ENCODE measurements at places on chromosomes 16 and 17. TPM values are rescaled to one million over a fixed set of nuclear protein-coding genes. Genes with fewer than 3 reads are reported as not detected.
A peak's percentile ranks its signal among the peaks of the same experiment; 100 is the strongest.

Gene HS3ST6
- total RNA-seq, result 1.2 TPM

Gene SLC12A4
- 35.8 TPM for total RNA-seq

Gene KREMEN2
- total RNA-seq, result 1.5 TPM

Gene CCDC144A
- 0.05 TPM for total RNA-seq

DNA sequence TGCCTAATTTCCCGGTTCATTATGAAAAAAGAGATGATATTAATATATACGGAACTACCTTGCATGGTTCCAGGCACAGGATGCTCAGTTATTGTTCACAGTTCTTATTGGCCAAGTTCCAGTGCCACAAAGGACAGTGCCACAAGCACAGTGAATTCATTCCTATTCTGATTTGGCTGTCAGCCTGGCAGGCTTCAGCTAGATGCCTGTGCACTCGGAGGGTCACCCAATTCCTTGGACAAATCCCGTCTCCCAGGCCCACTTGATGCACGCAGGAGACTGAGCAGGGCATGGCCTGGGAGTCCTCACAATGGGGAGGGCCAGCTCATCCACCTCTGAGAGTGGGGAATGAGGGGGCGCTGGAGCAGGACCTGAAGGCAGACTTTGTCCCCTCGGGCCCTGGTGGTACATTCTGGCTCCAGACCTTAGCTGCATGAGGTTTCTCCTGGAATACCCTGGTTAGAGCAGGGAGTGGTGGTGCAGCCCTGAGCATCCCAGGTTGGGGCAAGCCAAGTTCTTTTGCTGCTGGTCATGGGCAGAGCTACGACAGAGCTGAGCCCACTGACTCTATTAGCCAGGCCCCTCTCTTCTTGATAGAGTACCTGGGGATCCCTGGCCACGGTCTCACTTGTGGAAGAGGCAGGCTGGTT, 41.4 kb downstream of the MIS12 start:
- no peak for DNase-seq

GRCh38 chr17:80474231-80474960, 2.0 kb downstream of the NPTX1 start:
- DNase-seq, result peak; percentile 45

DNA sequence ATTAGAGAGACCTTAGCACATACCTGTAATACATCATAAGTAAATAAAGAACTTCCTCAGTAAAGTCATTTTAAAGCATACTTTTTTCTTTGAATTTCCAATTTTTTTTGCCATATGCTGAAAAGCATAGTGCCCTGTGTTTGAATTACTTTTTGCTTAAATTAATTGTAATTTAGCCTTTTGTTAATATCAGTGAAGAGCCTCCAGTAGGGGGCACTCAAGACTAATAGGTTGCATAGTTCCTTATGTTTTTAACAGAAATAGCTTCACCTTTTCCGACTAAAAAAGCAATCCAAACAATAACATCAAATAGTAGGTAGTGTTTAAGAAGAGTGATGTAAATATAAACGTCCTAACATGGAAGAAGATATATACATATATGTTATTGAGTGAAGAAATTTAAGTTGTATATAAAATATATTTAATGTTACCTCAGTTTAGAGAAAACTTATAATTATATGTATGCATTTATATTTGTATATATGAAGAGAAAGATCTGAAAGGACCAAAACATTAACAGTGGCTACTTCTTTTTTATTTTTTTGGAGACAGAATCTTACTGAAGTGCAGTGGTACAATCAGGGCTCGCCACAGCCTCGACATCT, 18.6 kb downstream of the RAD51C start:
- peak; percentile 56 for DNase-seq

GRCh38 chr17:19371259-19372010, 6.9 kb upstream of the MAPK7 start:
- no peak for DNase-seq

DNA sequence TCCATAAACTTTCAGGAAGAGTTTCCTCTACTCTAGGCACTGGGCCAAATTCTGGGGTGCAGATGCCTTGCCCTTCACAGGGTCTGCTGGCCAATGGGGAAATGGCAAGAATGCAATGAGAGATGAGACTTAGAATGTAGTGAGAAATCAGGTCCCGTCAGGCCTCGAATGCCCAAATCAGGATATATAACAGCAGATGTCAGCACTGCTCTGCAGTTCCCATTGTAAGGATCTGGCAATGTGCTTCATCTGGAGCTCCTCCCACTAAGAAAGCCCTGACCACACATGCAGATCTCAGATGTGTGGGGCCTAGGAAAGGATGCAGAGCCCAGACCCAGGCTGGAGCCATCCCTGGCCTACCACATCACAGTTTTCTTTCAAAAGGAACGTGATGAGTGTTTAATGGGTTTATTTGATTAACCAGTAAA, 13.9 kb upstream of the LPCAT2 start:
- DNase-seq, result no peak

DNA sequence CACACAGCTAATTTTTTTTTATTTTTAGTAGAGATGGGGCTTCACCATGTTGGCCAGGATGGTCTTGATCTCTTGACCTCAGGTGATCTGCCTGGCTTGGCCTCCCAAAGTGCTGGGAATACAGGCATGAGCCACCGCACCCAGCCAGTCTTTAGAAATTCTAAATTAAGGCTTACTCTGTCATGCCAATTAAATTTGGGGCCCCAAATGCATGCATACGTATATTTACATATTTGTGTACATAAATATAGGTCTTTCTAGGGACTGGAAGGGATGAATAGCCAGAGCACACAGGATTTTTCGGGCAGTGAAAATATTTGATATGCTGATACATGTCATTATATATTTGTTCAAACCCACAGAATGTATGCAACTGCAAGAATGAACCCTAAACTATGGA, 105.1 kb downstream of the BCAS3 start:
- DNase-seq, result no peak

- DNase-seq, result no peak
Observed at GRCh38 chr17:78957128-78957527, 22.6 kb downstream of the LGALS3BP start.

DNA sequence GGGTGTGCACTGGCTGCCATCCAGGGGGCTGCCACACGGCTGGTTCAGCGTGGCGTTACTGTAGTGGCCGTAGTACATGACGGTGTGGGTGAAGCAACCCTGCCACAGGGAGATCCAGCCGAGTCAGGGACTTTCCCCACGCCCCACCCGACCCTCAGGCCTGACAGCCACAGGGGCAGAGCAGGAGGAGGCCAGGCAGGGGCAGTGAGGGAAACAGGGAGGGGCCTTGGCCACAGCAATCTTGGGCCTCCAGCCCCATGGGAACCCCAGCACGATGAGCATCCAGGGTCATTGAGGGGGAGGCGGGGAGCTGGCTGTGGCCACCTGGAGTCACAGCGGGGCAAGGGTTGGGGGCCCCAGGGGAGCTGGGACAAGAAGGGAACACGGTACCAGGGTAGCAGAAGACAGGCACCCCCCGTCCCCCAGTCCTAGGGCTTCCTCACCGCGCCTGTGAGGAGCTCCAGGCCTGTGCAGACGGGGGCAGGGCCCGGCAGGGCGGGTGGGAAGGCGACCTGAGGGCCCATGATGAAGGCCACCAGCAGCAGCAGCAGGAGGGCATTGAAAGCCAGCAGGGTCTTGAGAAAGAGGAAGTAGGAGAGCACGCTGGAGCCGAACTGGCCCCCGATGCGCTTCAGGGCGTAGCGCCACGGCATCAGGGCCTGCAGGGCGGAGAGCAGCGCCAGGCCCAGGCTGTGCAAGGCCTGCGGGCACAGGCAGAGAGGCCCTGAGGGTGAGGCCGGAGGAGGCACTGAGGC, 4.3 kb downstream of the TMC6 start:
- no peak for DNase-seq

DNA sequence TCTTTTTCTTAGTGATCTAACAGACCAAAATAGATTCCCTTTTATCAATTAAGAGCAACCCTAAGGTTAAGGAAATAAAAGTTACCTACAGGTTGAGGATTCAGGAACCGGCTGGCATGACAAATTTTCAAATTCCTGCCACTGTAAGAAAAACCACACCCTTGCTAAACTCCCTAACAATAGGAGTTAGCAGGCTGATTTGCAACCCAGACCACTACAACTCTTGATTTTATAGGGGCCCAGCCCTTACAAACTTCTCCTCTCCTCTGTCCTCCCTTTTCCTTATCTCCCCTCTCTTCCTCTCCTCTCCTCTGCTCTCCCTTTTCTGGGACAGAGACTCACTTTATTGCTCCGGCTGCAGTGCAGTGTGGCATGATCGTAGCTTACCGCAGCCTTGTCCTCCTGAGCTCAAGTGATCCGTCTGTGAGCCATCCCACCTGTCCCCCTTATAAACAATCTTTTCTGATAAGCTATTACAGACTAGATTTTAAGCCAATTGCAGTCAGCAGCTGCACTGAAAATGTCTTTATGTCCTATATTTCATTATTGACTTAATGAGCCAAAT, 418.9 kb downstream of the CDH8 start:
- DNase-seq, result no peak

DNA sequence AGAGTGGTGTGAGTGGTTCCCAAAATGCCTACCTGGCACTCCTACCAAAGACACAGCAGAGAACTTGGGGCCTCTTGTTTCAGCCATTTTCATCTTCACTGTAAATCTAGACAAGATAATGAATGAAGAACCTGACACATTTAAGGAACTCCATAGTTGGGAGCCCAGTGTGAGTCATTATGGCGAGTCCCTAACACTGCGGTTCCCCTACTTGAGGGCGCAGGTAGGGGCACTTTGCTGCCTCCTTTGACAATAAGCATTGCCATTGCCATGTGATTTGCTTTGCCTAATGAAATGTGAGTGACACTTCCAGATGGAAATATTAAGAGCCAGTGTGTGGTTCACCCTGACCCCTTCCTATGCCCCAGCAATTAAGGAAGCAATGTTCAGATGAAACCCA, 517.6 kb downstream of the MAF start:
- DNase-seq, result no peak

- no peak for DNase-seq
Observed at GRCh38 chr17:41522301-41523224, 3.9 kb upstream of the KRT15 start.

- no peak for DNase-seq
Observed at GRCh38 chr17:70030371-70030770, 44.7 kb upstream of the KCNJ16 start.

DNA sequence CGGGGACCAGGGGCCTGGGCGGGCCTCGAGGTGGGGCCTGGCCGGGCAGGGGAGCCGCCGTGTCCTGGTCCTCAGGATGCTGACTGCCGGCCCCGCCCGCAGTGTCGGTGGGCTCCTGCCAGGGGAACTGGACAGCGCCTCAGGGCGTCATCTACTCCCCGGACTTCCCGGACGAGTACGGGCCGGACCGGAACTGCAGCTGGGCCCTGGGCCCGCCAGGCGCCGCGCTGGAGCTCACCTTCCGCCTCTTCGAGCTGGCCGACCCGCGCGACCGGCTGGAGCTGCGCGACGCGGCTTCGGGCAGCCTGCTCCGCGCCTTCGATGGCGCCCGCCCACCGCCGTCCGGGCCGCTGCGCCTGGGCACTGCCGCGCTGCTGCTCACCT, 2.3 kb upstream of the PAQR4 start:
- no peak for DNase-seq

DNA sequence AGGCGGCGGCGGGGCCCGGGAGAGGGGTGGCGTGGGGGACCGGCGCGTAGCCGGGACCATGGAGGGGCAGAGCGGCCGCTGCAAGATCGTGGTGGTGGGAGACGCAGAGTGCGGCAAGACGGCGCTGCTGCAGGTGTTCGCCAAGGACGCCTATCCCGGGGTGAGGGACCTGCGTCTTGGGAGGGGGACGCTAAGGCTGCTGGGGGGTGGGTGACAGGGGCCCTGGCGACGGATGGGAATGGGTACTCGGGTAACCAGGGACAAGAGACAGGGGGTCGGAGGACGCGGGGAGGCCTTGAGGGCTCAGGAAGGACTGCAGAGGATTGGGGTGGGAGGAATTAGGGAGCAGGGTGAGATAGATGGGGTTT, 243 bp downstream of the RND2 start:
- DNase-seq, result no peak

GRCh38 chr17:1545618-1546017, 17.0 kb downstream of the PITPNA start:
- no peak for DNase-seq

DNA sequence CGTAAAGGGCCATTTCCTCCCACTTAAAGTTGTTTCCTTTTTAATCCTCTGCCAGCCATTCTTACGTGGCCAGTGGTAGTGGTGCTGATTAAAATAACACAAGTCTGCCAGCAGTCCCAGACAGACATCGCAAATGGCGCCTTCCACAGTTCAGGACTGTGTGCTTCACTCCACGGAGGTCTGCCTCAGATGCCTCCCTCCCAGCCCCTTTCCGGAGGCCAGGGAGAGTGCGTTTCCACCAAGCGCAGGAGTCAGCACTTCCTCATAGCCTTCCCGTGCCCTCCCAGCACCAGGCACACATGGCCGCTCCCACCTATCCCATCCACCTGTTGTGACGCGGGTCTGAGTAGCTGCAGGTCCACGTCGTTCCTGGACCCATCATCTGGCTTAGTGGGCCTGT, 205.6 kb downstream of the RPTOR start:
- no peak for DNase-seq

DNA sequence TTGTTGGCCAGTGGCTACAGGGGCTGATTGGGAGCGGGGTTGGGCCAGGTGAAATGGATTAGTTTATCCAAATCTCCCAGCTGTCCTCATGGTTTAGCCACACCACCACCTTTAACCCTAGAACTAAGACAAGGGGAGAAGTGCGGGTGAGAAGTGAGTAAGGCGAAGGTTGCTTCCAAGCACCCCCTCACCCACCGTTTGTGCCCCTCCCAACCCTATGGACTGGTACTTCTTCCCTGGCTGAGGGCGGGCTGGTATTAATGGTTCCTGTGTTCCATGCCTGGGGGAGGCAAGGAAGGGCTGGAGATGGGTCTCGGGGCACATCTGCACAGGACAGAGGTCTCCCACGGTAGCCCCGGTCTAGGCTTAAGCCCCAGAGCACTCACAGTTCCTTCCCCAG, 25.1 kb downstream of the NT5M start:
- no peak for DNase-seq
